Nucleus accumbens (tissue), 56 donors: ENCODE measurements at places on chromosomes 1 and 21.

- no peak for DNase-seq
Measured at GRCh38 chr1:27483659-27484058, 6.3 kb downstream of the WASF2 start.

DNA sequence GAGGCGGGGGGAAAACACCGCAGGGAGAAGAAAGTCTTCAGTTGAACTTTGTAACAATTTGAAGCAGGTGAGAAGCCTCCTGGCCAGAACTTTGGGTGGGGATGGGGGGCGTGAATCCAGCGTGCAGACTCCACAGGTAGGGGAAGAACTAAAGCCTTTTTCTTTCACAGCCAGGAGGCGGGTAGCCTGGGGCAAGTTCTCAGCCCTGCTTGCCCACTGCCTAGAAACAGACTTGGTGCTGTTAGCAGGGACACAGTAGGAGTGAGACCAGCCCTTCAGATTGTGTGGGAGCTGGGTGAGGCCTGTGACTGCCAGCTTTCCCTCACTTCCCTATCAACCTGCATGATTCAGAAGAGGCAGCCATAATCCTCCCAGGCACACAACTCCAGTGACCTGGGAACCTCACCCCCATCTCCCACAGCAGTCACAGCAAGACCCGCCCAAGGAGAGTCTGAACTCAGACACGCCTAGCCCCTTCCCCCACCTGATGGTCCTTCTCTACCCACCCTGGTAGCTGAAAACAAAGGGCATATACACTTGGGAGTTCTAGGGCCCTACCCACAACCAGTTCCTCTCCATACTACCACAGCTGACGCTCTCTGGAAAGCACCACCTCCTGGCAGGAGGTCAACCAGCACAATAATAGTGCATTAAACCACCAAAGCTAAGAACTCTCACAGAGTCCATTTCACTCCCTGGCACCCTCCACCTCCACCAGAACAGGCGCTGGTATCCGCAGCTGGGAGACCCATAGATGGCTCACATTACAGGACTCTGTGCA lies 83.5 kb upstream of the CDC42BPA start:
- no peak for DNase-seq

DNA sequence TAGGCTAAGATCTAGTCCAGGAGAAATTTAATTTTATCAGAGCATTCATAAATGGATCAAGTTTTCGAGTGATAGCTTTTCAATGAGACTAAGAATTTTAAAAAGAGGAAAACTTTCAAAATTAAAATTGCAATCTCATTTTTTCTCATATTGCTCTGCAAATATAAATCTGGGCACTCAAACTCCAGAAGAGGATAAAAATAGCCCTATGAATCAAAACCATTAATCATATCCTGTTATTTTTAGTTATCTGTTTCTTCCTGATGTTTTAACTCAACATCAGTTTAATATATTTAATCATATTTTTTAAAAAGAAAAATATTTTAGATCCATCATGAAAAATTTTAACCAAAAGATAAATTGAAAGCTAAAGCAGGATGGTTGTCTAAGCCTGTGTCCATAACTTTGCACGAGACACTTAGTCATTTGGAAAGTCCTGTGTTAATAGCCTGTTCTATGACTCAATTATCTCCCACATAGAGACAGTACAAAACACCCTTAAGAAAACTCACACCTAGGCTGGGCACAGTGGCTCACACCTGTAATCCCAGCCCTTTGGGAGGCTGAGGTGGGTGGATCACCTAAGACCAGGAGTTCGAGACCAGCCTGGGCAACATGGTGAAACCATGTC lies 17.1 kb upstream of the PRRC2C start:
- no peak for DNase-seq

- DNase-seq = no peak
Measured at GRCh38 chr21:28066596-28067387, 925.9 kb downstream of the LTN1 start.

- DNase-seq = no peak
Measured at GRCh38 chr1:109078317-109078716, 2.5 kb upstream of the TAF13 start.

- DNase-seq = no peak
Measured at GRCh38 chr1:50097021-50097679, 11.6 kb upstream of the ELAVL4 start.
